ENCODE measurements at places on chromosomes 11 and 22.

DNA sequence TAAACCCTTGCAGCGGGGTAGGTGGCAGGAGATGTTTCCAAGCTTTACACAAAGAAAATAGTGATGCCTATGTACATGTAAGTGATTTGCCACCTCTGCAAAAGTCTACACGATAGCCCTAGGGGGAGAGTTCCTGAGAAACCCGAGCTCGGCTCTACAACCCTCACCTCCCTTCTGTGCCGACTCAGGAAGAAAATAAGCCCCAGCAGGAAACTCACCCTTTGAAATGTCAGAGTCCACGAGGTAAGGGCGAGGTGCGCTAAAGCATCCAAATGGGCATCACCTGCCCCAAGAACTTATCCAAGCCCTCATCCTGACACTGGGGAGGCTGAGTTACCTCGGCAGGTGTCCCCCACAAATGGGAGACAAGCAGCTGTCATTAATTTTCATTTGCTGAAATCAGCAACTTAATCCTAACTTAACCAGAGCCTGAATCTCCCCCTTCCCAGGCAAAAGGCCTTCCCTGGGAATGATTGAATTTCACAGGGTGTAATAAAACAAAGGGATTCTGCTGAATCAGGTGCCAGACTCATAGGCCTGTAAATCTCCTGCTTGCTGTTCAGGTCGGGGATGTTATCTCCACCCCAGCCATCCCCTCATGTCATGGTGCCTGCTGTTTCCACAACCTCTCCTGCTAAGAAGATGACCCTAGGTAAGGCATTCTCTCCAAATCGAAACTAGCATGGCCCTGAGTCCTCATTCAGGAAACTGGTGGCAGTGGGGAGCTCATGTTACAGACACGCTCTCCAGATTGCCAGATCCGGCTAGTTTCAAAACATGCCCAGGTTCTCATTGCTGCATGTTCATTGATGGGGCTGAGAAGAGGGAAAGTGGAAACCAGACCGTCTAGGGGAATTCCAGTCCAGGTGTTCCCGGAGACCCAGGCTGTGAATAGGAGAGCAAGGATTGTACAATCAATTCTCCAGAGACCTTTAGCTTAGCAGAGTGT is 105.3 kb upstream of the KIRREL3 start:
- no peak for DNase-seq

GRCh38 chr11:114081641-114082414 is 22.3 kb downstream of the ZBTB16 start:
- no peak for DNase-seq

- no peak for DNase-seq
Observed at GRCh38 chr11:126965331-126965730, 35.2 kb downstream of the KIRREL3 start.

DNA sequence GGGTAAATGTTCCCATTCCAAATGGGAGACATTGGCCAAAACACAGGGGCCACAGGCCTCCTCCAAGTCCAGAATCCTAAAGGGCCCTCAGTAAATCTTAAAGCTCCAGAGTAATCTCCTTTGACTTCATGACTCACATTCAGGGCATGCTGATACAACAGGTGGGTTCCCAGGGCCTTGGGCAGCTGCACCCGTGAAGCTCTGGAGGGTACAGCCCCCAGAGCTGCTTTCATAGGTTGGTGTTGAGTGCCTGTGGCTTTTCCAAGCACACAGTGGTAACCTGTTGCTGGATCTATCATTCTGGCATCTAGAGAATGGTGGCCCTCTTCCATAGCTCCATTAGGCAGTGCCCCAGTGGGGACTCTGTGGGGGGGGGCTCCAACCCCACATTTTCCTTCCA is 54.0 kb downstream of the NELL1 start:
- DNase-seq: no peak

GRCh38 chr11:134476435-134477021 is 64.5 kb upstream of the B3GAT1 start:
- DNase-seq: no peak

GRCh38 chr11:102879801-102880200 is 5.0 kb upstream of the MMP12 start:
- DNase-seq: no peak

DNA sequence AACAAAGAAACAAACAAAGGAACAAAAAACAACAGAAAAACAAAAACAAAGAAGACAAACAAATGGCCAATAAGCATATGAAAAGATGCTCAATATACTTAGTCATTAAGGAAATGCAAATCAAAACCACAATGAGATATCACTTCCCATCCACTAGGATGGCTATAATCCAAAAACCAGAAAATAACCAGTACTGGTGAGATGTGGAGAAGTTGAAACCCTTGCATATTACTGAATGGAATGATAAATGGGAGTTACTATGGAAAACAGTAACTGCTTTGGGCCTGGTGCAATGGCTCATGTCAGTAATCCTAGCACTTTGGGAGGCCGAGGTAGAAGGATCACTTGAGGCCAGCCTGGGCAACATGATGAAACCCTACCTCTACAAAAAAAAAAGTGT is 44.9 kb upstream of the RBFOX2 start:
- DNase-seq: no peak

GRCh38 chr11:48129697-48130395 is 86.8 kb upstream of the OR4B1 start:
- DNase-seq: no peak

GRCh38 chr11:119594639-119595249 is 134.3 kb downstream of the NECTIN1 start:
- no peak for DNase-seq

DNA sequence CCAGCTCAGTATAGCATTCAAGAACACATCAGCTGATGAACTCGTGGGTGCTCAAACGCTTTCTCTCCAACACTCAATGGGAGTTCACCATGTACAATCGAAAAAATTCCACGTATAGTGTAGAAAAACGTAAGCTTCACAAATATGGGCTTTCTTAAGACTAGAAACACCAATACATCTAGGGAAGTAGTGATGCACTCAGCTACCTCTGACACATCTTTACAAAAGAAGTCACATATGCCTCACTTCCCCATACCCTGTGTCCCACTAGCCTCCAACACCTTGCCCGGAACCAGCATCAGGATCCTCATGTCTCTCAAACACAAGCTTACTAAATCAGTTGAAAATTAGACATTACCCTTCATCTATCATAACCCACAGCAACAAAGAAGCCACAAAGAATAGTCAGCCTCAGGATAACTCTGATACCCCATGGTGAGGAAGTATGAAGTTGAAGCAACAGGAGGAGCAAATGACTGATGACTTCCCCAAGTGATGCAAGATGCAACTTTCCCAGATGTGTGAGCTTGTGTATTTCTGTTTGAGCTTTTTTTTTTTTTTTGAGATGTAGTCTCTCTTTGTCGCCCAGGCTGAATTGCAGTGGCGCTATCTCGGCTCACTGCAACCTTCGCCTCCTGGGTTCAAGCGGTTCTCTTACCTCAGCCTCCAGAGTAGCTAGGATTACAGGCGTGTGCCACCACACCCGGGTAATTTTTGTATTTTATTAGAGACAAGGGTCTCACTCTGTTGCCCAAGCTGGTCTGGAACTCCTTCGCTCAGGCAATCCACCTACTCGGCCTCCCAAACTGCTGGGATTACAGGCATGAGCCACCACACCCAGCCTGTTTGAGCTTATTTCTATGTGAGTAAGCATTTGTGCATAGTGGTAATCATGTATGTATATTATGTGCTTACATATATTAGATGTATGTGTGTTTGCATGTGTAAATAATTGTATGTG is 8.5 kb upstream of the DENND5A start:
- DNase-seq: no peak

DNA sequence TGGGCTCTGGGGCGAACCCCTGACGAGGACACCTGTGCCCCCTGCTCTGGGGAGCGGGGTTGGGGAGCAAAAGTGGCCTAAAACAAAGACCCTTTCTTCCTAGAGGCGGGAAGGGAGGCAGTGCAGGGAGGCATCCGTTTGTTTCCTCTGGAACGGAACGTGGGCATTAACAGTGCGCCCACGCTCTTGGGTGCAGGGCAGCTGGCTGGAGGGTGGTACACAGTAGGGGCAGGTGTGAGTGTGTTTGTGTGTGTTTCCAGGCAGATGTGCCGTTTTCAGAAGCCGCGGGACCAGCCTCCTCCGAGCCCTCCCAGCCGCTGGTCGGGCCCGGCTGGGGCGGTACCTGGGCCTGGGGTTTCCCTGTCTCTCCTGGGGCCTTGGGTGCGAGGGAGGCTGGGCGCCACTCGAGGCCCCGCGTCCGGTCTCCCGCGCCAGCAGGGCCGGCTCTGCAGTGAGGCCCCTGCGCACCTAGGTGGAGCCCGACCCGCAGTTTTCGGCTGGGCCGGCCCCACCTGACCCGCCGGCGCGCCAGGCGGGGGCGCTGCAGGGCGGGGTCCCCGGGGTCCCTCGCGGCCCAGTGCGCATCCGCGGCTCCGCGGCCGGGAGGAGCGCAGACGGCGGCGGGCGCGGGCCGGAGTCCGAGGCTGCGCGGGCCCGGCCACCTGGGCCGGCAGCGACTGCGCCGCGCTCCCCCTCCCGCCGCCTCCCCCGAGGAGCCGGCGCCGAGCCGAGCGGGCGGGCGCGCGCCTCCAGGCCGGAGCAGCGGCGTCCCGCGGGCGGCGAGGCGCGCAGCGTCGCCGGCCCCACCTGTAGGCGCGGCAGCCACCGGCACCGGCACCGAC is 1252.7 kb downstream of the BRD1 start:
- DNase-seq: no peak

GRCh38 chr22:47788461-47788860 is 1026.0 kb downstream of the TBC1D22A start:
- no peak for DNase-seq
